ENCODE measurements at places on chromosomes 4 and X. TPM values are rescaled to one million over a fixed set of nuclear protein-coding genes. Genes with fewer than 3 reads are reported as not detected.

GRCh38 chr4:100907465-100908454, 389.9 kb upstream of the EMCN start:
- DNase-seq = peak; percentile 18

DNA sequence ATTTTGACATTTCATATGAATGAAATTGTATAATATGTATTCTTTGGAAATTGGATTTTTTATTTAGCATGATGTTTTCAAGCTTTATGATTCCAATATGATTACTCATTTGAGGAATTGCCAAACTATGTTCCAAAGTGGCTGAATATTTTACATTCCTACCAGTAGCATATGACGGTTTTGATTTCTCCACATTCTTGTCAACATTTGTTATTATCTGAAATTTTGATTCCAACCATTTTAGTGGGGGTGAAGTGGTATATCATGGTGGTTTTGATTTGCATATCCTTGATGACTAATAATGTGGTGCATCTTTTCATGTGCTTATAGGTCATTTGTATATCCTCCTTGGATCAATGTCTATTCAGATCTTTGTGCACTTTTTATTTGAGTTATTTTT, 2.6 kb upstream of the BEX1 start:
- no peak for DNase-seq

The LGI2 gene
- total RNA-seq = 1.2 TPM

- DNase-seq = no peak
Measured at GRCh38 chr4:37220685-37221084, 23.9 kb upstream of the NWD2 start.

DNA sequence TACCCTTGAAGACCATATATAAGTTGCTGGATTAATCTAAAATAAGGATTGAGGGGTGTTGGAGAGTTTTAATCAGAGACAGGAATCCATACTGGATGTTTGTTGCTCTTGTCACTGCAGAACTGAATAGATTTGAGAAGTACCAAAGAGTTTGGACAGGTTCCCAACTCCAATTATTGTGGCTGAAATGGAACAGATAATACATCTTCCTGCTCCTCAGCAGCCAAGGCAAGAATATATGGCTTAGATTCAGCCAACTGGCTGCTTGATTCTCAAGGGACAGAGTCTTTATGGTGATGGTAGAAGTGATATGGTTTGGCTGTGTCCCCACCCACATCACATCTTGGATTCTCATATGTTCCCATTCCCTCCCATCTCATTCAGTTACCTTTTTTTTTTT, 97.0 kb upstream of the PDHA2 start:
- no peak for DNase-seq

The RTL3 gene
- 1.6 TPM for total RNA-seq

DNA sequence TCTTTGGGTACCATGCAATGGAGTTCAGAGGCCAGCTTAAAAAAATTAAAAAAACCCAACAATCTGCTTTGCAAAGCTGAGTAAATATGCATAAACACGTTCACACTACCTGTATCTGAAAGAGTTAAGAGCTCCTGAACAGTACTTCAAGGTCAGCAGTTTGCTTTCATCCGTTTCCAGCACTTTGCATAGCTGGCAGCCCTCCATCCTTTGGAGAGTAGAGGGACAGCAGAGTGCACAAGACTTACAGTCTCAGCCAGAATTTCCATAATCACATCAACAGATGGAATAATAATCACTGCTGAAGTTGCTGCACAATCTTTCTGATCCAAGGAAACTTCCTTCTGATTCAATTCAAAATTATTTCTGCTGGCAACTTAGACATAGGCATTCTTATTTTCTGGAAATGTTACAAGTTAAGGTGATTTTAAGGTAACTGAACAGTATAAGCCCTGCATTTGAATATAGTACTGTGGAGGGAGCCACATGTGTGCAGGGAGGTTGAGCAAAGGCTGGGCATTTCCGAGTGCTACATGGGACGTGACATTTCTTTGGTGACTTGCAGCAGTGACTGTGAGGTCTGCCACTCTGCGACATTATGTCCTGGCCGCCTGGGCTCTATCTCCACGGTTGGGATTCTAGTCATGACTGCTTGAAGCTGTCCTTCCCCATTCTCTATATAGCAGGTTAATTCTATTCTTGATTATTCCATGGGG, 73.5 kb upstream of the EMCN start:
- DNase-seq = no peak

- no peak for DNase-seq
Measured at GRCh38 chr4:159926871-159927270, 824.0 kb downstream of the RAPGEF2 start.

DNA sequence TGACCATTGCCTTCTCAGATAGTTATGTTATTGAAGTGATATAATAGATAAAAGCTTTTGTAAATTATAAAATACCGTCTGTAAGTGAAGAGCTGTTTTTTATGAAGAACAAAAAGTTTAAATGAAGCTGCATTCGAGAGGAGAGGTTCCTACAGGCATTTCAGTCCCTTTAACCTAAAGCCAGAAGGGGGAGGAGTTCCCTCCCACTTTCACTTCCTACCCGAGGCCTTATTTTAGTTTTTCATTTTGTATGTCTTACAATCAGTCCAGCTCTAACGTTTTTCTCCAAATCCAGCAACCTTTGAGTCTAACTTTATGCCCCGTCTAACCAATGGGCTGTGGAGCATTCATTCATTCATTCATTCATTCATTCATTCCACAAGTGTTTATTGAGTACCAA, 16.5 kb upstream of the SOX3 start:
- DNase-seq = no peak

- no peak for DNase-seq
Measured at GRCh38 chr4:124372916-124373315, 339.6 kb downstream of the ANKRD50 start.

Measured in breast epithelium (tissue), 4 donors.